MM.1S (cell line): ENCODE measurements at places on chromosomes 7 and 10.

DNA sequence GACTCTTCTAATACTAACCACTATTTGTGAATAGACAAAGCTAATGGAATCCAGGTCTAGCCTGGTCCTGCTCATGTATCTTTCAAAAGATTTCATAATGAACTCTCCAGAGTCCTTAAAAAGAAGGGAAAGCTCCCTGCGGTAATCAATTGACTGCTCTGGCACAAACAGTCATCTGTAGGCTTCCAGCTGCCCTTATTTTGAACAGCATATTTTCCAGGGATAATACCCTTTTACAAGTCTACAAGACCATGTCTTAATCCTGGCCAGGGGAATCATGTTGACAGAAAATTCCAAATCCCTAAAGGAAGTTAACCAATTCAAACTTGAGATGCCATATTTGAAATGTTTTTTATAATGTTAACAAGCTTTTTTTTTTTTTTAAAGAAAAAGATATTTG is 34.6 kb downstream of the ADAM12 start:
- no peak for DNase-seq
- no peak overlapping the region for H3K4me3 ChIP-seq
- no peaks in the 10 kb centered on the region for H3K4me1 ChIP-seq
- H3K27ac ChIP-seq, result no peak overlapping the region

- no peak within 1 kb of the TSS for H3K27ac ChIP-seq
- H3K4me1 ChIP-seq, result no peaks in the 10 kb centered on the region
- H3K4me3 ChIP-seq, result peak within 1 kb of the TSS; percentile 39
Measured at GRCh38 chr7:130491841-130492522, at the start of gene MEST. Gene MEST, plus strand, starts transcription at chr7:130492085. Its CDS starts 229 bp downstream, at chr7:130492314.

- no peaks in the 10 kb centered on the region for H3K36me3 ChIP-seq
- no peaks in the 10 kb centered on the region for H3K27me3 ChIP-seq
- no peak for DNase-seq
- no peak overlapping the region for H3K27ac ChIP-seq
- no peak overlapping the region for H3K4me3 ChIP-seq
Measured at GRCh38 chr10:63120554-63120953, 12.6 kb upstream of the NRBF2 start.

DNA sequence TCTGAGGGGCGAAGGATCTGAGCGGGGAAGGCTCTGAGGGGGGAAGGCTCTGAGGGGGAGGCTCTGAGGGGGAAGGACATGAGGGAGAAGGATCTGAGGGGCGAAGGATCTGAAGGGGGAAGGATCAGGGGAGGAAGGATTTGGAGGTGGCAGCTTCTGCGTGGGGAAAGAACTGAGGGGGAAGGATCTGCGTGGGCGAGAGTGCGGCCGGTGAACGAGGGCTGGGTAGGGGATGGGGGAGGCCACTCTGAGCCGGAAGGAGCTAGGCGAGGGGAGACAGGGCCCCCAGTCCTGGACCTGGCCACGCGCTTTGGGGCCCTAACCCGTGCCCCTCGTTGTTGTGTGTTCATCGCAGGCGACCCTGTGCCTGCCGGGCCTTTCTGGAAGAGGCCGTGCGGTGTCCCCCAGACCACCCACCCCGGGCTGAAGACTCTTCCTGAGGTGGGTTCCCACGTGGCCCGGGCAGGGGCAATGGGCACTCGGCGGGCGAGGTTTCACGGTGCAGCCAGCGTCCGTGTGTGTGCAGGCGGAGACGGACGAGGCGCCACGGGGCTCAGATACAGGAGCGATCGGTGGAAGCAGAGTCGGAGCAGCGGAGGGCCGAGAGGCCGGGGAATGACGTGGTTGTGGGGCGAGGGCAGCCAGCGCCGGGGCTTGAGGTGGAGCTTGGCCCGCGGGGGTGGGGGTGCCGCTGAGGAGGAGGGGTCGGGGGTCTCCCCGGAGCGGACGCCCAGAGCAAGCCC is 2.0 kb downstream of the CALY start:
- H3K36me3 ChIP-seq, result no peaks in the 10 kb centered on the region
- H3K27ac ChIP-seq, result no peak overlapping the region
- H3K4me3 ChIP-seq, result no peak overlapping the region

DNA sequence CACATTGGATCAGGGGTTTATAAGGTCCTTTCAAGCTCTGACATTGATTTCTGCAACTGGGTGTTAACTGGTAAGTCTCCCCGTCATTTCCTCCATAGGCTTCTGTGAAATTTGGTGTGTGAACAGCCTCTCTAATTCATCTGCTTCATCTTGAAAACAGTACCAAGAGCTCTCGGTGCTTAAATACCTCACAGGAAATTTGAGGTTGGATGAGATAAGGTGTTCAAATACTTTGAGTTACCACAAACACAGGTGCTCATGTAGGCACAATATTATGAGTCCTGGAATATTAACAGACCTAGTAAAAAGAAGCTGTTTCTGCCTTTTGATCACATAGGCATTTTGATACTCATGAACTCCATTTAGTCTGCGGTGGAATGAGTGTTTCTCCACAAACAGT is 85.2 kb downstream of the RTKN2 start:
- H3K4me3 ChIP-seq, result no peak overlapping the region
- H3K36me3 ChIP-seq, result no peaks in the 10 kb centered on the region
- no peaks in the 10 kb centered on the region for H3K27me3 ChIP-seq
- peak; percentile 94 for DNase-seq
